ENCODE measurements at places on chromosomes 7 and 10.

DNA sequence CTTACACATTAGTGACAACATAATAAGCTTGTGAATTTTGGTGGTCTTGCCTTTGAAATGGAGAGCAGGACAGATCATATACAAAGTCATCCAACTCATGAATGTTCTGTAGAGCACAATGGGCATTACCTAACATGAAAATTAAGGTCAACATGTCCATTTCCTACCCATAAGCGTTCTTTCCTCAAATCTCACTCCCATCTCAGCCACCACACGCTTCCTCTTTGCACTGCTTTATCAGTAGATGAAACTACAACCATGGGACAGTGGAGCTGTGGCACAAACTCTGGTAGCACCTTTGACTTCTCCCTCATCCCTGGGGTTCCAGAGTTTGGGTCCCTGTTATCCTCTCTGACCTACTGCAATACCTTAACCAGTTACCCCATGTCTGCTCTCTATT, 2.2 kb downstream of the PON2 start:
- DNase-seq = no peak

DNA sequence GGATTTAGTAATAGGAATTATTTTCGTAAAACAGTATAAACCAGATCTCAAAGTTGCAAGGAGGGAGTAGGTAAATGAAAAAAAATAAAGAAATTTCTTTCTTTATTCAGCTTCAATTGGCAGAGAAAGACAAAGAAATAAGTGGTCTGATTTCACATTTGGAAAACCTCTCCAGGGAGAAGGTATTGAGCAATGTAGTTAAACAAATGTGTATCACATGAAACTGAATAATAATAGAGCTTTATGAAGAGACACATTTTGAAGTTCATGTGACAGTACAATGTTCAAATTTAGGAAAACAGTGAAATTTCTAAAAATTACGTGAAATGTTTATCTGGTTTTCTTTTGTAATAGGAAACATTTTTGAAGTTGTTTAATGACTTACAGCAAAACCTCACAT, 63.0 kb downstream of the TAX1BP1 start:
- no peak for DNase-seq

GRCh38 chr7:25656581-25657026, 428.3 kb upstream of the NPVF start:
- DNase-seq = no peak

DNA sequence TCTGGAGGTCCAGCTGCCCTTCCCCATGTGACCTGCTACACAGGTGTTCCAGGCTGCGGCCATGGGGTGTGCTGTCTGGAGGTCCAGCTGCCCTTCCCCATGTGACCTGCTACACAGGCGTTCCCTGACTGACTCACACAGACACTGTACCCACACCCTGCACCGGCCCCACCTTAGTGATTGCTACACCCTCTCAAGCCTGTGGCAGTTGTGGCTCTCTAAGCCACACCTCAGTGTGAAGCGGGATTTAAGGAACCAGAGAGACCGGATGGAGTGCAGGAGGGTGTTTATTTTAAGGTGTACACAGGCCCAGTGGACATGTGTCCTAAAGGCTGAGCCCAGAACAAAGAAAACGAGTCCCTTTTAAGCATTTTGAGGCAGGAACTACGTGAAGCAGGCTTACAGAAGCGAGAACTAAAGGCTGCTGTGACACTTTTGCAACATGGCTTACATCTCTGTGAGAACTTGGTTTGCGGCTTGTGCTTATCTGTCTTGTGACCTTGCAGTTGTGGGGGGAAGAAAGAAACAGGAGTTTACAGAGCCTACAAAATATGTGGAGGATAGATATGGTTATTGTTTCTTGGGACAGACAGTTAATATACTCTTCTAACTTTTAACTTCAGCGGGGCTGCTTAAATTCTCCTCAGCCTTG, 326.4 kb downstream of the PAXIP1 start:
- no peak for DNase-seq

DNA sequence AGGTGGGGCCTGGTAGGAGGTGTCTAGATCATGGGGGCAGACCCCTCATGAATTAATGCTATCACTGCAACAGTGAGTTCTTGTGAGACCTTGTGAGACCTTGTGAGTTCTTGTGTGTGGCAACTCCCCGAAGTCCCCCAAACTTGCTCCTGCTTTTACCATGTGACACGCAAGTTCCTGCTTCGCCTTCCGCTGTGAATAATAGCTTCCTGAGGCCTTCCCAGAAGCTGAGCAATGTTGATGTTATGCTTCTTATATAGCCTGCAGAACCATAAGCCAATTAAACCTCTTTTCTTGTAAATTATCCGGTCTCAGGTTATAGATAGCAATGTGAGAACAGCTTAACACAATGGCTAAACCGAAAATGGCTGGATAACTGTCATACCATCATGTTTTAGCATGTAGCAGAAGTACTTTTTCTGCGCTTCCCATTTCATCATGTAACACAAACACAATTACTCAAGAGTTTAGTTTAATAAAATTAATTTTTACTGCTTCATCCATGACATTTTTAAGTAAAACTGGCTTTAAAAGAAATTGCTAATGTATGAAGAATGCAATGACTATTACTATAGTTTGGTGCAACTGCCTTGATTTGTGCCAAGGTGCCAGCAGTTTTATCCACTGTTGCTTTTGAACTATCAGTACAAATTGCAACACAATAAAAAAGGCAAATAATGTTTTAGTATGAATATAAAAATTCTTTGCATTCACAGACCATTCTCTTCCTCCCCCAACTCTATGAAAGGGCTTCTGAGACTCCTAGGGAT, 87.7 kb upstream of the TMEM168 start:
- DNase-seq = no peak

GRCh38 chr7:98758157-98758556, 111.7 kb downstream of the TMEM130 start:
- DNase-seq = no peak

DNA sequence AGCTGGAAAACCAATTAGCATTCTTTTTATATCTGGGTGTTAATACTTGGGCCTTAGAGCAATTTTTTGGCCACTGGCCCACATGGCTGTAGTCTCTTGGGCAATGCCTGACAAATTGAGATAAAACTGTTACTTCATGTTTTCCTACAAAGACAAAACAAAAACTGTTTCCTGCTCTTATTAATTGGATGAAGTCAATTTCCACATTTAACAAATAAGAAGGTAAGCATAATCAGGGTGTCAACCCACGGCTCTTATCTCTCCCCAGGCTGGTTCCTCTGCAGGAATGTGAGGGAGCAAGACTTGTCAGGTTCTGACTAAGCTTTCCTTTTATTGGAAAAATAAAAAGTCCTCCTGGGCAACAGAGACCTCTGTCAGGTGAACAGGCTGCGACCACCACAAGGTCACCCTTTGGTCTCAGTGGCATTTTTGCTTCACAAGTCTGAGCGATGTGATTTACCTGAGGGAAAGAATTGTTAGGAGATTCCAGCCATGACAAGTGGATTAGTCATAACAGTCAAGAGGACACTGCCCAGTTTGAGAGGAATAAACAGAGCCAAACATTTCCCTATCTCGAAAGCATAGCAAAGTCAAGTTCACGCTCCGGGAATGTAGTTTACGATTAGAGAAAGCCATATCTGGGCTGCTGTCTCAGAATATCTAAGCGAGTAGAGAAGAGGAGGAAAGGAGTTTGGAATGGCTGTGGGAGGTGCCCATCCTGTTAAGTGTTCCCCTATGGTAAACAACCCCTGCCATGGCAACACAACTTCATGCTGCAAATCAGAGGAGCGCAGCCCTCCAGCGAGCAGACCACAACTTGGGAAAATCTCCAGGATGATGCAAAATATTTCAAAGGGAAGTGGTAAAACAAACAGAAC, 144.4 kb downstream of the TES start:
- DNase-seq = no peak

- no peak for DNase-seq
Observed at GRCh38 chr10:129793996-129794395, 170.1 kb downstream of the EBF3 start.

DNA sequence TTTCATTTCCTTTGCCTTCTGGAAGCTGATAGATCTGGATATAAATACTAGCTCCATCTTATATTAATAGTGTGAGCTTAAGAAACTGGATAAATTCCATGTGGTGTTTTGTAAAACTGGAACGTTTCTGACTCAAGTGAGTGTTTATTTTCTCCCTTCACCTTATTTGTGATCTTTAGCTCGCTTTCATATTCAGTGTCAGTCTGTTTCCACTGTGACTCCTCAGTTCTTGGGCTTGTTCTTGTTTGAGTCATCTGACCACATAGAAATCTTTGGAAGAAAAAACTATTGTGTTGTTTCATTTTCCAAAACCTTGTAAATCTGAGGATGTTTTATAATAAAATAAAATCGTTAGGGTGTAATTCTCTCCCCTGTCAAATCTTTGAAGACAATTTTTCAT, 186.4 kb downstream of the POLR1F start:
- no peak for DNase-seq

- DNase-seq = peak; percentile 53
Observed at GRCh38 chr10:132397671-132398565, 918 bp downstream of the PWWP2B start.

- no peak for DNase-seq
Observed at GRCh38 chr7:158760445-158760764, 55.8 kb upstream of the NCAPG2 start.

- no peak for DNase-seq
Observed at GRCh38 chr10:80579849-80580637, 42.3 kb downstream of the SH2D4B start.

Measured in CD4-positive, alpha-beta T cell treated with Interleukin-17A for 4 hours (primary cell).